ENCODE measurements at places on chromosomes 11 and 22.

GRCh38 chr11:27847496-27847895, 147.2 kb upstream of the BDNF start:
- DNase-seq = no peak

- DNase-seq = no peak
Observed at GRCh38 chr11:117862019-117862725, 14.3 kb downstream of the FXYD6 start.

- no peak for DNase-seq
Observed at GRCh38 chr11:99884750-99885149, 802.3 kb upstream of the ARHGAP42 start.

DNA sequence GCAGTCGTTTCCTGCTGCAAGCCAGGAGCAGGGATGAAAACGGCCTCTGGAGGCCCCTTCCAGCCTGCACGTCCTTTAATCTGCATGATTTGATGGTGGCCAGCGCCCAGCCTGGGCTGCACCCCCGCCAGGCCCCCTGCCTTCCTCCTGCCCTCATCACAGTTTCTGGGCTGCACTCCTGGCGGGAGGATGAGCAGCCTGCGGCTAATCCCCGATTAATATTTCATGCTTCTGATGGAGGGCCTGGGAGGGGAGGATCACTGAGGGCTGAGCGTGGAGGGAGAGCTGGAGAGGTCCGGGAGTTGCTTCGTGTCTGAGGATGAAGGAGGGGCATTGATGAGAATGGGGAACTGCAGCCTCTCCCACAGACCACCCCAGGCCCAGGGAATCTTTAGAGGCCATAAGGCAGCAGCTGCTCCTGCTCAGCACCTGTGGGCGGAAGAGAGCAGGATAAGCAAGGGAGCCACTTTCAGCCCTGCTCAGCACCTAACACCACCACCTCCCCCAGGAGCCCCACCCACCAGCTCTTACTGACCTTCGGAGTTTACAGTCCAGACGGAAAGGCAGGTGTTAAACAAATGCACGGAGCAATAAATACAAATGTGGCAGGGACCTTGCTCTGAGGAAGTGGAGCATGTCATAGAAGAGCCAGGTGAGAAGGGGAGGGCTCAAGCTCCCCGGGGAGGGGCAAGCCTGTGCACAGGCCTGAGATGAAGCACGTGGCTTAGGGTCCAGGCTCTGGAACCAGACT, 135.0 kb upstream of the NECTIN1 start:
- no peak for DNase-seq

DNA sequence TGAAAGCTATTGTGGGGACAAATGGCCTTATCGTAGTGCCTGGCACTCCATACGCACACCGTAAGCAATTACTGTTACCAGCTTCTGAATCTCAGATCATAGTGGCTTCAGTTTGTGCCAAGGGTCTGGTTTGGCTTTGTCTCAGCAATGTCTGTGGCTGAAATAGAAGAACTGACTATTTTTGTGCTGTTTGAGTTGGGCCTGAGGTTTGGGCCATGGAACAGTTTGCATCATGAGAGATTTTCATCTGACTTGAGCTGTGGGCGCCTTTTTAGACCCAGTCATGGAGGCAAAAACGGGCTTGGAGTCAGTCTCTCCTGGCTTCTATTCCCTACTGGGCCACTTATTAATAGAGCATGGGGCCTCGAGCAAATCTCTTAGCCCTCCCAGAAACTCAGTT, 121.1 kb upstream of the CRYBB3 start:
- DNase-seq = no peak

DNA sequence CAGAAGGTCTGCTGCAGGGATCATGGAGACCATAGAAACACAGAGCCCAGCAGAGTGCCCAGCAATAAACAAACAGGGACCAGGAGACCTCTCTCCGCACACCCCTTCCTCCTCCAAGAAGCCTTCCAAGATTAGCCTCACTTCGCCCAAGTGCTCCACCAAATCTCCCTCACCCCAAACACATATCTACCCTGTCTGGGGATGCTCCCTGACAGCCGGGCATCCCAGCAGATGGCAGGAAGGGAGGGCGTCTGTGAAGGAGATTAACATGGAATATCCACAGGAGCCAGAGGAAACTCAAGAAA, 26.5 kb downstream of the ARAP1 start:
- no peak for DNase-seq

DNA sequence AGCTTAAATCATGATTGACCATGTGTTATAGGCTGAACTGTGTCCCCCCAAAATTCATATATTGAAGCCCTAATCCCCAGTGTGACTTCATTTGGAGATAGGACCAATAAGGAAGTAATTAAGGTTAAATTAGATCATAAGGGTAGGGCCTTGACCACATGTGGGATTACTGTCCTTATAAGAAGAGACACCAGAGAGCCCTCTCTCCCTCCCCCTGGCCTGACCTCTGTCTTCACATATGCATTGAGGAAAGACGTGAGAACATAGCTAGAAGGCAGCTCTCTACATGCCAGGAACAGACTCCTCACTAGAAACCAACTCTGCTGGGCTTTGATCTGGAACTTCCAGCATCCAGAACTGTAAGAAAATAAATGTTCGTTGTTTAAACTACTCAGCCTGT, 13.6 kb upstream of the NUP50 start:
- DNase-seq = no peak

DNA sequence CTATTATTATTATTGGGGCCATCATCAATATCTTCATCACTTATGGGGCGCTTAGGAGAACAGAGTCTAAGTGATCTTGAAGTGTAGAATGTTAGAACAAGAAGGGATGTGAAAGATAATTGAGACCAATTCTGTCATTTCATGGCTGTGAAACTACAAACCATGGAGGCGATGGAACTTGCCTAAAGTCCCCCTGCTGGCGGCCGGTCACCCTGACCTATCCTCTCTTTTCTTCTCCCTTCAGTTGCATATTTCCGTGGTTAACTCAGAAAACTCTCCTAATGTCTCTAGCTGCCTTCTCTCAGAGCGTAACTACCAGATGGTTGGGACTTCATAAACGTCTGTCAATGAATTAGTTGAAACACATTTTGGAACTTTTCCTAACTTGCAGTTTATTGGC, 6.6 kb upstream of the OR4B1 start:
- no peak for DNase-seq

DNA sequence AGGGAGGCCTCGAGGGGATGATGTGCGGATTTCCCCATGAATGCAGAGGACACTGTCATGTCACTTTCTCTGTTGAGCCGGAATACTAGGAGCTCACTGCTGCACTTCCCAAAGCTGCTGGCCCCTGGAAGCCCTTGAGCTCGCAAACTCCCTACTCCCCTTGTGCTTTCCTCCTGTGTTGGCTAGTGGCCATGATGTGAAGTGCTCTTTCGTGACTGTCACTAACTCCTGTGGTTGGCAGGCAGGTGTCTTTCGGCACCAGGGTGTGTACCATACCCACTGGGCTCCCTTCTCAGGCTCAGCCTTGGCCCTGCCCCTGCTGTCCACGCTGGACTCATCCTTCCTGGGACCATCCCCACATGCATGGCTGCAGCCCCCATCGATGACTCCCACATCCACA, 86.2 kb downstream of the BTBD10 start:
- DNase-seq = no peak

DNA sequence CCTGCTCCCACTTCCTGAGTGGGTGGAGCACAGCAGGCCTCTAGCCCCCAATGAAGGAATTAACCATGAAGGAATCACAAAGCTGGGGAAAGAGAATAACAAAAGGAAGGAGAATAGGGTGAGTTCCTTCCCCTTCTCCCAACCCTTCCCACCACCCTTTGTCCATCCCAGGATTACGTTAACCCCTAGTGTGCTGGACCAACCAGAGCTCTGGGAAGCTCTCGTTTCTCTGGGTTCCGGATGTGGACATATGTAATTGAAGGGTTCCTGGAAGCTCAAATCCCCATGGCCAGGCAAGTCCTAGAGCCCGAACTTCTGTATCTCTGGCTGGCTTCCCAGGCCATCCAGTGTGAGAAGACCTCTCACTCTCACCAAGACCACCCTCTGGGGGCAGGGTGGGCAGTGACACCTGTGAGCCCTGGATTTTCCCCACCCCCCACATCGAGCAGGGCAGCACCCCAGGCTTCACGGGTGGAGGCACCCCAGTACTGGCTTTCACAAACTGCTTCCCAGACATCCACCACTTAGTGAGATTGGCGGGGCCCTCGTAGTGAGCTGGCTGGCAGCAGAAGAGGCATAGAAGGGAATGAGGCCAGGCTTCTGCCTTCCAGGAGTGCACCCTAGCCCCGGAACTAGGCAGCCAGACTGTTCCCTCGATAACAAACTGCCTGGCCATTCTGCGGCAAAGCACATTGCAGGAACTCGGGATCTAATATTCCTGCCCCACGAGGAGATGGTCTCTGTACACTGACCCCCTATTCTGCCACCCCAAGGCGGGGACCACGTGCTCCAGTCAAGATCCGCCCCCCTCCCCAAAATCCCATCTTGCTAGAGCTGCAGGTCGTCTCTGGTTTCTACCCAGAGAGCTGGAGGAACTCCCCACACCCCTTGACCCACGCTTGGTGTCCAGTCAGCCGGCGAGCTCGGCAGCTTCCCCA, 2.1 kb downstream of the NECTIN1 start:
- no peak for DNase-seq

- no peak for DNase-seq
Observed at GRCh38 chr22:47023871-47024270, 261.4 kb downstream of the TBC1D22A start.

DNA sequence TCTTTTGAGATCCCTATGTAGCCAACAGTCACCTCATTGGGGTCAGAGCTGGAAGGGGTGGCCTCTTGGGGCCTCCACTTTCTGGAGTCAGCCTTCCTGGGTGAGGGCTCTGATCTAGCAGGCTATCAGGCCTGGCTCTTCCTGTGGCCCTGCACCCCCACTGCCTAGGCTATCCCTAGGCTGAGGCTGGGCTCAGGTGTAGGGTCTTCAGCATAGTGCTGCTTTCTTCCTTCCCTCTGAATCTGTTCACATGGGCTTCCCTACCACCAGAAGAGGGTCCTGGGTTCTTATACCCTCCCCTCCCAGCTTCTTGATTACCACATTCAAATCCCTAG, 456 bp upstream of the SPI1 start:
- no peak for DNase-seq

GRCh38 chr11:62054484-62055121, 69.2 kb upstream of the INCENP start:
- no peak for DNase-seq

DNA sequence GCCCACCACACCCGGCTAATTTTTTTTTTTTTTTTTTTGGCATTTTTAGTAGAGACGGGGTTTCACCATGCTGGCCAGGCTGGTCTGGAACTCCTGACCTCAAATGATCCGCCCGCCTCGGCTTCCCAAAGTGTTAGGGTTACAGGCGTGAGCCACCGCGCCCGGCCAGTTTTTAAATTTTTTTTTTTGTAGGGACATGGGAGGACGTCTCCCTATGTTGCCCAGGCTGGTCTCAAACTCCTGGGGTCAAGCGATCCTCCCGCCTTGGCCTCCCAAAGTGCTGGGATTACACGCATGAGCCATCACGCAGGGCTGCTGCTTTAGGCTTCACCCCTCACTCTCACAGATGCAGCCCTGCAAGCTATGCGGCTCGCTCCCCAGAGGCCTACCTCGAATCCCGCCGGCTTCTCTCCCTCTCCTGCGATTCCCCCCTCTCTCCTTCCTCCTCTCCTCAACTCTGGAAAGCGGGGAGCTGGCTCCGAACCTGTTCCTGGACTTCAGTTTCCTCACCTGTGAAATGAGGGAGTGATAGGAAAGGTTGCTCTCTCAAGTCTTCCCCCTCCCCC, 926 bp downstream of the CCDC157 start:
- DNase-seq = no peak

DNA sequence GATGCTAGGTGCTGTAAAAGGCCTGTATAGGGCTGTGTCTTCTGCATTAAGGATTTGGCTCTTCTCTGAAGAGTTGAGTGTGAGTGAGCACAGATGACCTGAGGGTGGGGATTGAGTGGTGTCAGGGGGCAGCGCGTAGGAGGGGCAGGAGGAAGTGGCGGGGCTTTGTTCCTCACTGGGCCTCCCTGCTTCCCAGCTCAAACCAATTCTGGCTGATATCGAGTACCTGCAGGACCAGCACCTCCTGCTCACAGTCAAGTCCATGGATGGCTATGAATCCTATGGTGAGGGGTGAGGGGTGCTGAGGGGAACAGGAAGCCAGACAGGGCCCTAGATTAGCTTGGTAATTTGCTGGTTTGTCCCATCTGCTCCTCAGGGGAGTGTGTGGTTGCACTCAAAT, 9.1 kb downstream of the PHOX2A start:
- no peak for DNase-seq

GRCh38 chr11:70610566-70611565, 212.5 kb downstream of the CTTN start:
- DNase-seq = no peak

- no peak for DNase-seq
Observed at GRCh38 chr11:47879259-47880158, 31.4 kb upstream of the NUP160 start.

GRCh38 chr11:117412653-117413275, 85.1 kb downstream of the CEP164 start:
- no peak for DNase-seq

DNA sequence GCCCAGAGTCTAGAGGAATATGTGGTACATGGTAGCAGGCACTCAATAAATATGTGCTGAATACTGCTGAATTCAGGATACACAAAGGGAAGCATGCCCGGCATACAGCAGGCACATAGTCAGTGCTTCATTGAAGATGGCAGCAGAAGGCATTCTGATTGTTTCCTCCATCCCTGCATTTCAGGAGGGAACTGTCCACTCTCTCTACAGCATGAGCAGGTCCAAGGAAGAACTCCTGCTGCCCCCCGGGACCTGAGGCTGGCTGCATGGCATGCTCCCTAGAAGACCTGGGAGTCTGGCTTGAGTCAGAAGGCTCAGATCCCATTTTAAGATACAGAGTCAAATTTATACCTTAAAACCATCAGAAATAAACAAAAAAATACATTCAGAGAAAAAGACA, 319.3 kb upstream of the NARS2 start:
- DNase-seq = no peak

DNA sequence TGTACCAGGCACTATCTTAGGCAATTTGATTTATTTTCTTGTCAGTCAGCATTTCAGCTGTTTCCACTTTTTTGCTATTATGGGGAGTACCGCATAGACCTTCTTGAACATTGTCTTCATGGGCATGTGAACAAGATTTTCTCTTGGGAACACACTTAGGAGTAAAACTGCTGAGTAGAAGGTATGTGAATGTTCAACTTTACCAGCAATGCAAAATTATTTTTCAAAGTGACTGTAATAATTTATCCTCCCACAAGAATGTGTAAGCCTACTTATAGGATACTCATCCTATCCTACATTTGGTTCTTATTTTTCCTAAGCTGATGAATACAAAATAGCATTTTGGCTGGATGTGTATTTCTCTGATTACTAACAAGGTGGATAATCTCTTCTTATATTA, 132.0 kb upstream of the NAV2 start:
- DNase-seq = no peak

DNA sequence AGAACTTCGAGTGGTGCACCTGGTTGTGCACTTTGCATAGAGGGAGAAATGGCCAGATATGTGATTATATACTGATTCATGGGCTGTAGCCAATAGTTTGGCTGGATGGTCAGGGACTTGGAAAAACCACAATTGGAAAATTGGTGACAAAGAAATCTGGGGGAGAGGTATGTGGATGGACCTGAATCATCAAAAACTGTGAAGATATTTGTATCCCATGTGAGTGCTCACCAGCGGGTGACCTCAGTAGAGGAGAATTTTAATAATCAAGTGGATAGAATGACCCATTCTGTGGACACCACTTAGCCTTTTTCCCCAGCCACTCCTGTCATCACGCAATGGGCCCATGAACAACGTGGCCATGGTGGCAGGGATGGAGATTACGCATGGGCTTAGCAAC, 48.0 kb upstream of the NARS2 start:
- no peak for DNase-seq

- DNase-seq = no peak
Observed at GRCh38 chr22:28894334-28894733, 11.0 kb downstream of the ZNRF3 start.

Data from activated T-helper 1 cell treated with anti-CD3 and anti-CD28 coated beads, Interleukin-2, amount 50 U/mL, for 16 hours (primary cell).